Myocyte (in vitro differentiated cells): ENCODE measurements at places on chromosomes 4 and X. TPM values are rescaled to one million over a fixed set of nuclear protein-coding genes. Genes with fewer than 3 reads are reported as not detected.

DNA sequence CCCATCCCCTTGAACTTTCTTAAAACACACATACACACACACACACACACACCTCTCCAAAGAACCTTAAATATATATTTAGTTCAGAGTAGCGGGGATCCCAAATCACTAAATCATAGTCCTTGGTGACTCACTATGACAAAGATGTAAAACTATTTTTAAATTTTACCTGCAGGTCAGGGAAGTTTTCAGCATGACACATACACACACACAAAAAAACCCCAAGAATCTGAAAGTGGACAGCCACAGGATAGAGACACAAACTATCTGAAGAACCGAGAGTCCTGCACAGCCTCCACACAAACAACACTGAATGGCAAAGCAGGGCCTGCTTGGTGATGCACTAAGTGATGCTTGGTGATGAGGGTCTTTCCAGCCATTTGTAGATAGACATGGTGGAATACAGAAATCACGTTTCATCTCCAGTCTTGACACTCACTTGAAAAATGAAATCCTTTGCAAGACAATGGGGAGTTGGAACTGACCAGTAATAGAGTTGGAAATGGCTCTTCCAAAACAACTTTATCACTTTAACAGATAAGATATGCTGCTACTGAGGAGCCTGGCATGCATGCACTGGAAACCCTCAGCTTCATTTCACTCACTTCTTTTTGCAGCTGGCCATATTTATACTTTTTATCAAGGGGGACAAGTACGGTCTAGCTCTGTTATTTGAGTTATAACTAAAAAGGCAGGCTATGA is 307.3 kb downstream of the RAPGEF2 start:
- no peak for DNase-seq

- peak; percentile 84 for DNase-seq
Observed at GRCh38 chr4:74206088-74206825, 48.3 kb downstream of the MTHFD2L start.

- DNase-seq, result no peak
Observed at GRCh38 chr4:10983268-10983667, 298.7 kb upstream of the CLNK start.

- DNase-seq, result no peak
Observed at GRCh38 chr4:77229433-77229832, 72.4 kb downstream of the CCNG2 start.

- no peak for DNase-seq
Observed at GRCh38 chr4:109301651-109302360, 652 bp downstream of the COL25A1 start.

DNA sequence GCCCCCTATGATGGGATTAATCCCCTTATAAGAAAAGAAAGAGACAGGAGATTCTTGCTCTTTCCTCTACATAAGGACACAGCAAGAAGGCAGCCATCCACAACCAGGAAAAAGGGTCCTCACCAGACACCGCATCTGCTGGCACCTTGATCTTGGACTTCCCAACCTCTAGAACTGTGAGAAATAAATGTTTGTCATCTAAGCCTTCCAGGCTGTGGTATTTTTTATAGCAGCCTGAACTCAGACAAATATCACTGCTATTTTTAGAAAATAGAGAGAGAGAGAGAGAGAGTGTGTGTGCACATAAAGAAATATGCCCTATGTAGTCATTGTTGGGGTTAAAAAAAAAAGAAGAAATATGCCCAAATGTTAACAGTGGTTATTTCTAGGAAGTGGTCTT is 104.2 kb downstream of the PAPSS1 start:
- peak; percentile 25 for DNase-seq

GRCh38 chr4:77177199-77177598 is 20.2 kb downstream of the CCNG2 start:
- DNase-seq, result peak; percentile 89

- no peak for DNase-seq
Observed at GRCh38 chr4:76626686-76627465, 191.8 kb downstream of the SHROOM3 start.

SLC9A7 gene
- total RNA-seq, result 36.0 and 38.7 TPM in 2 replicates

EMCN gene
- total RNA-seq, result not detected in 2 replicates

RAB41 gene
- not detected in 2 replicates for total RNA-seq

XG gene
- total RNA-seq, result 0.27 and 1.5 TPM in 2 replicates

ANOS1 gene
- total RNA-seq, result 0.08 TPM in 1 of 2 replicates, not detected in the other

HSFX2 gene
- total RNA-seq, result not detected in 2 replicates

ZMAT1 gene
- total RNA-seq, result 0.19 and 0.31 TPM in 2 replicates

FAM120C gene
- 19.3 and 22.2 TPM in 2 replicates for total RNA-seq
